DMS 273 treated with DMSO at 0.1 percent for 48 hours (cell line): ENCODE measurements at places on chromosomes 16 and 17.

DNA sequence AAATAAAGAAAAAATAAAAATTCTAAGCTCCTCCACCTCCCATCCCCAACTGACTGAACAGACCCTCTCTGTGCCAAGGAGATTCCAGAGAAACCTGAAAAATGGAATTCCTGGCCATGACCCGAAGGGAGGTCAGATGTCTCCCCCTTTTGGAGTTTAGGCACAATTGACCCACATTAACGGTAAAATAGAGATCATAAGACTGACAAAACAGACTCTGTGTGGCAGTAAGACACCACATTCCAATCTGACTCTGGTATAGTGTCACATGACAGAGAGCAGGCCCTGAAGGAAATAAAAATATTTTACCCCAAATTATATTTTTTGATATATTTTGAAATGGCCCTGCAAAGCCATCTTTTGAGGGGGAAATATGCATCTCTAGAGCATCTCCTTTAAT lies 115.1 kb upstream of the ZKSCAN2 start:
- DNase-seq = no peak

GRCh38 chr17:63338272-63338671 lies 107.8 kb downstream of the CYB561 start:
- no peak for DNase-seq

DNA sequence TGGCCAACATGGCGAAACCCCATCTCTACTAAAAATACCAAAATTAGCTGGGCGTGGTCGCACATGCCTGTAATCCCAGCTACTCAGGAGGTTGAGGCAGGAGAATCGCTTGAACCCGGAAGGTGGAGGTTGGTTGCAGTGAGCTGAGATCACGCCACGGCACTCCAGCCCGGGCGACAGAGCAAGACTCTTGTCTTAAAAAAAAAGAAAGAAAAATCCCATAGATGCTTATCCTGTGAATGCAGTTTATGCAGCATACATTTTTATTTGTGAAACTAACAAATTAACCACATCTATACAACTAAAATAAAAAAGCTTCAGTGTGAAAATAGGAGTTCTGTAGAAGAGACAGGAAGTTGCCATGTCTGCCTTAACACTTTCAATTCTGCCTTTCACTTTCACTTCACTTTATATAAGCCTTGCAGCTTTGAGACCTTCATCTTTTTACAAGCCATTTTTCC lies 7.1 kb downstream of the IGSF6 start:
- no peak for DNase-seq

DNA sequence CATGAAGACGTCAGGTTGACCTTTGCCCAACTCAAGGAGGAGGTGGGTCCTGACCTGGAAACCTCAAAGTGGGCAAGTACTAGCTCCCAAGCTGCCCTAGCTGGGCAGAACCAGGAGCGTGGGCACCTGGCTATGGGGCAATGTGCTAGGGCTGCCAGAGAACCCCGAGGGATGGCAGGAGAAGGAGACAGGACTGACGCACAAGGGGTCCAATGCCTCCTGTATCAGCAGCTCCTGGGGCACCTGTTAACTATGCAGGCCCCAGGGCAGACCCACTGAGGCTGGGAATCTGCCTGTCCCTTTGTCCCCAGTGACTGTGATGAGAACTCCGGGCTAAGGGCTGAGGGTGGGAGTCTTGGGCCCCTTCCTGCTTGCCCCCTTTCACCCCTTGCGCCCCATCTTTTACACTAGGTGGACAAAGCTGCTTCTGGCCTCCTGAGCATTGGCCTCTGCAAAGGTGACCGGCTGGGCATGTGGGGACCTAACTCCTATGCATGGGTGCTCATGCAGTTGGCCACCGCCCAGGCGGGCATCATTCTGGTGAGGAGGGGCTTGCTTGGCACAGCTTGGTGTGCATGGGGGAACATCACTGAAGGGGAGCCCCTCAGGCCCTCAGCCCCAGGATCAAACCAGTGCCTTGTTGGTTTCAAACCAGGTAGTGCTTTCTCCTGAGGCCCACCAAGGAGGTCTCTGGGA lies 7.7 kb downstream of the CHAD start:
- no peak for DNase-seq

DNA sequence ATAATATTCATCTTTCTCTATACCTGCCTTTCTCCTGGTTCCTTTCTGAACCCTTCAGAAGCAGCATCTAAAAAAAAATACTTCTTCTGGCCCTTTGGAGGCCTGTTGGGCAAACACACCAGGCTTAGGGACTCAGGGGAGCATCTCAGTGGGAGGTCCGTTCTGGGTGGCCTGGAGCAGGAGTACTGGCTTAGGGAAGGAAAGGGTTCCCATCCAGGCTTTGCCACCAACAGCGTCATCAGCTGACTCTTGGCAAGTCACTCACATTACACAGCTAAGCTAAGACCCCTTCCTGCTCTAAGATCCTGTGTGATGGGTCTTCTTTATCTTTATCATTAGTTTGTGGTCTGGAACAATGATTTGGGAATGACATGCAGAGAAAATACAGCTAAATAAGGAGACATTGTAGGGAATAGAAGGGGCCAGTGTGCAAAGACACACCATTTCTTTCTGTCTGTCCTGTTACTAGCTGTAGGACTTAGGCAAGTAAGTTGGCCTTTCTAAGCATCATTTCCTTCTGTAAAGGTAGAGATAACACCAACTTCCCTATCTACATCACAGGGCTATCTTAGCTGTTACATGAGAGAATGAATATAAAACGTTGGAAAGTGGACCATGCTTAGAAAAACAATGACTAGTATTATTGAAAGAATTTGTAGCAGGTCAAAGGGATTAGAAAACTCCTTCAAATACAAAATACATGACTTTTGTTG lies 9.9 kb downstream of the PCTP start:
- no peak for DNase-seq

DNA sequence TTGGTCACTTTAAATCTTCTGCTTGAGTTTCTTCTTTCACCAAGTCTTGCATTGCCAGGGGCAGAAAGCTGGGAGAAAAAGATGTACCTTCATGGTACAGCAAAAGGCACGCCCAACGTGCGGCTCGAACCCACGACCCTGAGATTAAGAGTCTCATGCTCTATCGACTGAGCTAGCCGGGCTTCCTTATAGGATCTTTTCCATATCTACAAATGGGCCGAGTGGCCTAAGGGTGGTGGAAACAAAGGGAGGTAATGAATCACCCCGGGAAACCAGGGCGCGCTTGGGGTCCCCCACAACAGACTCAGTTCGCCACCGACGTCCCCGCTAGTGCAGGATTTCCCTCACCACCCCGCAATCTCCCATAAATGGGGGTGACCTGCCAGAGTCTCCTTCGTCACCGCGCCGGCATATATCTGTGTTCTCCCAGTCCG lies 7.5 kb upstream of the OR1F1 start:
- peak; percentile 50 for DNase-seq

DNA sequence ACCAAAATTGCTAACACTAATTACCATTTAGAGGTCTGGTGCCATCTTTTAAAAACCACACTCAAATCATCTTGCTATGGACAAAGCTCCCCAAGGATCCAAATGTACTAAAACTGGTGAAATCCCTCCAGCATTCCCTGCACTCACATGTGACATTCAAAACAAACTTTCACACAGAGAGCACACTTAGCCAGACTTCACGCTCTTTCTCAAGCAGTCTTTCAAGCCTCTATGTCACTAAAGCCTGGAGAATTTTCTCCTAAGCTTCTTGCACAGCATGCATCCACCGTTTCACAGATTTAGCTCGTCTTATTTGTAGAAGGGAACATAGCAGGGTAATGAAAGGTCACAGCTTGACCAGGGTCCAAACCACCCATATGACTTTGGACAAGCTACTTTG lies 19.3 kb downstream of the CMTM3 start:
- no peak for DNase-seq

DNA sequence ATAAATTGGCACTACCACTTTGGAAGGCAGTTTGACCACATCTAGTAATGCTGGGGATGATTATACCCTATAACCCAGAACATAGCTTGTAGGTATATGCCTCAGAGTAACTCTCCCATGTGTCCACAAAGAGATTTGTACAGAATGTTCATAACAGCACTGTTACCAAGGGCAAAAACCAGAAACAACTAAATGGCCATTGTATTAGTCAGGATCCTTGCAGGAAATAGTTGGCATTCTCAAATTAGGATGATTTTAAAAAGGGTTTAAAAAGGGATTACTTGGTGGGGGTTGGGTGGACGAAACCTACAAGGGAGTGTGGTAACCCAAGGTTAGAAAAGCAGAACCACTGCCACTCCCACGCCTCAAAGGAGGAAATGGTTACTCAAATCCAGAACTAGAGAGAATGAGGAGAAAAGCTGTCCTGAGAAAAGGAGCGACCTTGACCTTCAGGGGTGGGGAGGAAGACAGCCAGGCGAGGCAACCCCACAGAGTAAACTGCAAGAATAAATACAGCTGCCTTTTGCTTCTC lies 2.1 kb downstream of the CPPED1 start:
- no peak for DNase-seq

GRCh38 chr17:41894791-41895331 lies 23.9 kb downstream of the ACLY start:
- no peak for DNase-seq

DNA sequence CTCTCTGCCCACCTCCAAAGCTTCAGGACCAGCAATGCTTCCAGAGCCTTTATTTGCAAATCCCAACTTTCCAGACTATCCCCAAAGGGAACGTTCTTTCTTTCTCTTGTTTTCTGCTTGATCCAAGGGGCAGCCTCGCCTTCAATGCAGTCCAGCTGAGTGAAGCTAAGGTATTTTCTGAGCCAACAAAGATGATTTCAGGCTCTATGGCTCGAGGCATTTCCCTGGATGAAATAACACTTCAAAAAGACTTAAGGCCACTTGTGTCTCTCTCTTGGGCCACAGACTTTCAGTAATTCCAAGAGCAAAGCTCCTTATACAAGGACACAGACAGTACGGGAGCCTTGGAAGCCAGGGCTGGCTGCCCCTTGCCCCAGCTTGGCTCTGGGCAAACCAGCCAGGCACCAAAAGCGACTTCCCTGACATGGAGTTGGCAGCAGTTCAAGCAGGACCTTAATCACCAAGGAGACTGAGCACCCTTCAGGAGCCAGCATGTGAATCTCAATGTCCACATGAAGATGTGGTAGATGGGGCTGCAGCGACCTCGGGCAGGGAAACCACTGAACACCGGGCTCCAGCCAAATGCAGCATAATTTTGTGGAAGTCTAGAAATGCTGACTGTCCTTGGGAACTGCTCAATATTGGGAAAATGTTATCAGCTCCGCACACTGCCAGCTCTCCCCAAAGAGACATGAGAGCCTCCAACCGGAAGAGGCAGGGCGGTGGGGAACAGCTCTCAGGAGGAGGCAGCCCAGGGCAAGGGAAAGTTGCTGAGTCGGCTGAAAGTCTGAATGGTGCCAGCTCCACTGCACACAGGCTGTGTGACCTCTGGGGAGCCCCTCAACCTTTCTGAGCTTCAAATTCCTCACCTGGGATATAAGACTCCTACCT lies 39.0 kb downstream of the TK2 start:
- DNase-seq = no peak

DNA sequence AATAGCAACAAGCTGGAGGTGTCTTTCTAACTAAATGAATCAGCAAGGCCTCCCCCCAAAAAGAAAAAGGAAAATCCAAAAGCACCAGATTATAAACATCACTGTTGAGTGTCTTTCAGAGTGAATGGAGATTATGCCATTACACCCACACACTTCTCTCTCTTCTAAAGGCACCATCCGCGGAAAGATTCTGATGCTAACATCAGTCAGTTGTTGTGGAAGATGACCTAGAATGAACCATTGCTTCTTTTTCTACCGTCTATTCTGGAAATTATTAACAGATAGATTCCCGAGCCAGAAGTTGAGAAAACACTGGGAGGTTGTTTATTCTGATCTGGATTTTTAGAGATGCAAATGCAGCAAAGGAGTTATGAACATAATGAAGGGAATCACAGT lies 60.9 kb upstream of the FAM20A start:
- no peak for DNase-seq

- no peak for DNase-seq
These were observed 114.0 kb downstream of the PRKCB start for GRCh38 chr16:23949630-23950290.

DNA sequence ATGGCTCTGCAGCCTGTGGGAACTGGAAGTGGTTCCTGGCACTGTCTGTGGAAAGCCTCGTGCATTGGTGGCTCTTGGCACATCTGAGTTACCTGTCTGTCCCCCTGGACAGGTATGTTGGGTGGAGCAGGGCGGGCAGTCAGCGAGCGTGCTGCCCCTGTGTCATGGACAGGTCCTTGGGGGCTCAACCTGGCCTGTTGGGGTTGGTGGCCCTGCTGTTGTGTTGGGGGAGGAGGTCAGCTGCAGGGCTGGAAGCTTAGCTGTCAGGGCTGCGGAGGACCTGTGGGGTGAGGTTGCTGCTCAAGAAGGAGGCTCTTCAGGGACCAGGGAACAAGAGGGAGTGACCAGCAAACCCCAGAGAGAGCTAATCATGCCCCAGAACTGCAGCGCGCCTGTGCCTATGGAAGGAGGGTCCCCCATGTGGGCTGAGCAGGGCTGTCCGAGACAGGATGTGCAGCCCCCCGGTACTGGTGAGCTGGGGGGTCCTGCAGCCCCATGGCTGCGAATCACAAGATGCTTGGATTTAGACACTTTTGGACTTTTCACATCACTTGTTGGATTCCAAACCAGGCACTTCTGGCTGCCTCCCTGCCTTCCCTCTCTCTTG lies 7.2 kb downstream of the NKD1 start:
- DNase-seq = no peak

- DNase-seq = no peak
These were observed 10.3 kb upstream of the ITGAX start for GRCh38 chr16:31344712-31345111.

DNA sequence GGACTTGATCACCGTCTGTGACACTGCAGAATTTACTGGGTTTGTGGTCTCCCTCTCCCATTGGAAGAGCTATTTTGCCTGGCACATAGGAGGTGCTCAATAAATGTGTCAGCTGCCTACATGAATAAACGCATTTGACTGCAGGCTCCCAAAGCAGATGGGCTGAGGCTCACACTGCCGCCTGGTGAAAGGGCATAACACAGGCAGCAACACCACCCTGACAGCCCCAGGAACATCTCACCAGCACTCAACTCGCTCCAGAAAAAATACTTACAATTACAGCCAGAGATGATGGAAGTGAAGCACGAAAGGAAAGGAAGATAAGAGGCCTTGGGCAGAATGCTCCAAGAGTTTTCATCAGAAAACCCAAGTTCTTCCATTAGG lies 73.9 kb downstream of the RPH3AL start:
- no peak for DNase-seq

DNA sequence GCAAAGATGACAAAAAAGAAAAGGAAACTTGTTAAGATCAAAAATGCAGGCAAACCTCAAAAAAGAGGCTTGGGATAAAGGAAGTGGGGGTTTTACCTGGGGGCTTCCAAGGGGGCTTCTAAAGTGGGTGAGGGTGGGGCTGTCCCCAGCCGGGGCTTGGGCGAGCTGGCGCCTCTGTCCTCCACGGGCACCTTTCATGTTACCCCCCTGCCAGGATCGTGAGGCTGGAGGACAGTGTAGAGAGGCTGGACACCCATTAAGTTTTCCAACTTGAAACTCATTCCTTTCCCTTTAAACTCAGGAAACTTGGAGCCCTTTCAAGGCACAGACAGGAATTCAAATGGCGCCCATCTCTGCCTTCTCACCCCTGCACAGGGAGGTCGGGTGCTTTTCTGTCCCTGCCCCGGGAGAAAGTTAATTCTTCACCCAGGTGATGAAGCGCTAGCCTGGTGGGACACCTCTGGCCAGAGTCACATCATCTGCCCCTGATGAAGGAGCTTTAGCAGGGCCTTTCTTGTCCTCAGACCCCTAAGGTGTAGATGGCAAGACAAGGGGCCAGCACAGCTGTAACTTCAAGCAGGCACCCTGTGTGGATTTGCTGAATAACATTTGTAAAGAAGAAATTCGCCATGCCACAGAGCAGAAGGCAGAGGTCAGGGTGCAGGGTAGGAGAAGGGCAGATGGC lies 87.3 kb downstream of the C16orf78 start:
- no peak for DNase-seq
